Glomerular endothelial cell (primary cell): ENCODE measurements at places on chromosomes 4 and X. TPM values are rescaled to one million over a fixed set of nuclear protein-coding genes. Genes with fewer than 3 reads are reported as not detected.
A peak's percentile ranks its signal among the peaks of the same experiment; 100 is the strongest.

The OTUD4 gene
- total RNA-seq: 23.6 and 38.9 TPM in 2 replicates

GRCh38 chr4:70734971-70735370 is 13.2 kb downstream of the RUFY3 start:
- DNase-seq: no peak

DNA sequence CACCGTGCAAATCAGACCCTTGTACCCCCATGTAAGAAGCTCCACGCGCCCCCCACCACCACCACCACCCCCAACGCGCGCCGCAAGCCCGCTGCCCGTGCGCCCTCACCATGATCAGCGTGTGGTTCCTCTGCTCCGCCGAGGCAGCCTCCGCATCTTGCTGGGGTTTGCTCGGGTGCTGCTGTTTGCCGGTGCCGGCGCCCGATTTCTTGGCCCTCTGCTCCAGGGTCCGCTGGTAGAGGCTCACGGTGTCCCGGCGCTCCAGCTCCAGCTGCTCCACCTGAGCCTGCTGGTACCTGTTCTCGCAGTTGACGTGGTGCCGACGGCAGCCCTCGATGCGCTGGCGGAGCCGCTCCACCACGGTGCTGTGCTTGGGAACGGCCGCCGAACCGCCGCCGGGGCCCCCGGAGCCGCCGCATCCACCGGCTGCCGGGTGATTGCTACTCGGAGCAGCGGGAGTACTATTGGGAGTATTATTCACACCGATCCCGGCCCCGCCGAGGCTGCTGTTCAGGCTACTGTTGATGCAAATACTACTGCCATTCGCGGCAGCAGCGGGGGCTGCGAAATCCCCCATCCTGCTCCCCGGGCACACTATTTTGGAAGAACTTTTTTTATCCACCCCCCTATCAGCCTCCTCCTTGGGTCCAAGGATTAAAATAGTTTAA is 1.1 kb downstream of the MAML3 start:
- DNase-seq: no peak

GRCh38 chrX:7170898-7171297 is 22.9 kb upstream of the PUDP start:
- peak; percentile 25 for DNase-seq

- no peak for DNase-seq
These were observed 89.9 kb downstream of the PTPN13 start for GRCh38 chr4:86683983-86684382.

GRCh38 chrX:45233531-45233930 is 32.9 kb upstream of the DIPK2B start:
- DNase-seq: no peak

DNA sequence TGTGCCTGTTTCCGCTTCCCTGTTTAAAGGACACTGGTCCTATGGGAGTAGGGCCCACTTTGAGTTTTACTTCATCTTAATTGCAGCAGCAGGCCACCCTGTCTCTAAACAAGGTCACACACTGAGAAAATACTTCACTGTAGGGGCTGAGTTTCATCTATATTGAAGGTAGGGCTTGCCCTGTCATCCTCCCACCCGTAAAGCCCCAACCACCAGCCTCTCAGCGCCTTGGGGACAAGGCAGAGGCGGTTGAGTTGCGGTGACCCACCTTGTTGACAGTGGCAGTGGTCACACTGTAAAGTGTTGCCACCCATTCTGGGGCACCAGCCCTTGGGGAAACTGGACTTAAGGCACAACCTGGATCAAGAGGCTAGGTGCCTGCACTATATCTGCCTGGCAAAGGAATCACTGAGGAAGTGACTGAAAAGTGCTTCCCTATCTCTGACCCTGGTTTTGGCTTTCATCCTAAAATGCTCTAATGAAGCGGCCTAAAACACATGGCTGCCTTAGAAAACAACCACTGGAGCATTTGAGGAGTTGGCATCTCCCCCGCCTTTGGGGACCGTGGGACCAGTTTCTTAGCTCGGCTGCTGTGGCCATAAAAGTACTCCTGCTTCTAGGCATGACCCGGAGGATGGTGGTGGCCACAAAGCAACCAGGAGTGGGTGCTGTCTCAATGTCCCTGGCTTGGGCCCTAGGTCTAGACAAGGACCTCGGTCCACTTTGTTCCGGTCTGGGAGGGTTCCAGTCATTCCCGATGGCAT is 7.8 kb upstream of the WDR1 start:
- DNase-seq: no peak
